ENCODE measurements at places on chromosomes 12 and 14.

DNA sequence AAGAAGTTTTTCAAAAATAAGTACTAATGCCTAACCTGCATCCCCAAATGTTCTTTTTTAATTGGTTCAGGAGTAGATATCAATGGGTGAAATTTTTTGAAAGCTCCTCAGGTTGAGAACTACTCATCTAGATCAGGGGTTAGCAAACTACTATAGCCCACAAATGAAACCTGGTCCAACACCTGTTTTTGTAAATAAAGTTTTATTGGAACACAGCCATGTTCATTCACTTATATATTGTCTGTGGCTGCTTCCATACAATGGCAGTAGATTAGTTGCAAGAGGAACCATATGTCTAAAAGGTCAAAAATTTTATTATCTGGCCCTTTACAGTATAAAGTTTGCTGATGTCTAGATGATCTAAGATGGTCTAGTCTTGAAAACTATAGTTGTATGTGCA, 13.8 kb downstream of the PUS7L start:
- no peak for DNase-seq

DNA sequence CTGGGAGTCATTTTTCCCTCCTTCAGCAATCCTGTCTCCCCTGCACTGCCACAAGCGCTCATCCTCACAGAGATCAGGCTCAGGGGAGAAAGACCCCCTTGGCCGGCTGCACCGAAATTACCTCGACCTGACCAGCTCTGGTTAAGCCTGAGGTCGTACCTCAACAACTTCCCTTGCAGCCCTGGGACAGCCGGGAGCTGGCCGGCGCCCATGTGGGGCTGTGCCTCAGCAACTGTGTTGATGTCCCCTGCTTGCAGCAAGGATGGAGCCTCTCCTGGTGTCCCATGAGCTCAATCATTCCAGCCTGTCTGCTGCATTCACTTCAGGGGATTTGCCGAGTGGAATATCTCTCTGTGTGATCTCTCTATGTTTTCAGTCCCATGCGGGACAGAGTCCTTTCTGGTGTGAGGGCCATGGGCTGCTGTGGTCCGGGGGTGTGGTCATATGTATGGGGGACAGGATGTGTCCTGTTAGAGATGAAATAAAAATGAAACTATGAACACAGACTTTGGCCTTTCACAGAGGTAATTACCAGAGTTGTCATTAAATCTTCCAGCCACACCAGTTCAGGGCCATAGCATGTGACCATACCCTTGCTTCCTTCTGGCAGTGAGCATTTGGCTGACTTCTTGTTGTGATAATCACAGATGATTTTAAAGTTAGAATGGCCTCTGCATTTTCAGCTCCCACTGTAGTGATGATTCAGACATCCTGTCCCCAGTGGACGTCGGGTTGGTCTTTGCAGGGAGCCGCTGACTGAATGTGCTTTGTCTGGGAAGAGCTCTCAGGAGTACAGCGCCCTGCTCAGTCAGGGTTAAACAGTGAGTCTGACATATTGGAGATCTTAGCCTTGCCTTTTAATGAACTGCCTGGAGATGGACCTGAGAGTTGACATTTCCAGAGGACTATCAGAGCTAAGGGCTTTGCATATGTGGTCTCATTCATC, 405.9 kb downstream of the AACS start:
- DNase-seq, result no peak

- peak; percentile 5 for DNase-seq
Measured at GRCh38 chr14:50542941-50543418, 10.6 kb upstream of the MAP4K5 start.

DNA sequence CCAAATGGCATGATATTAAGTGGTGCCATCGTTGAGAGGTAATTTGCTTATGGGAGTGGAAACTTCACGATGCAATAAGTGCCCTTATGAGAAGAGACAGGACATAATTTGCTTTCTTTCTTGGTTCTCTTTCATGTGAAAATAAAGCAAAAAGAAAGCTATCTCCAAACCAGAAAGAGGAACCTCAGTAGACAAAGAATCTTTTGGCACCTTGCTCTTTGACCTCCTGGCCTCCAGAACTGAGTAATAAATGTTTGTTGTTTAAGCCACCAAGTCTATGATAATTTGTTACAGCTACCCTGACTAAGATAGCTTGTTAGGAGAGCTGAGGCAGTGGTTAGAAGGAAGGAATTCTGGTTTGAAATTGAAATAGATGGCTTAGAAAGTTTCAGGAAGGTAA, 39.6 kb downstream of the CCER1 start:
- DNase-seq, result no peak

GRCh38 chr14:90355540-90356518, 24.1 kb upstream of the NRDE2 start:
- DNase-seq, result no peak

DNA sequence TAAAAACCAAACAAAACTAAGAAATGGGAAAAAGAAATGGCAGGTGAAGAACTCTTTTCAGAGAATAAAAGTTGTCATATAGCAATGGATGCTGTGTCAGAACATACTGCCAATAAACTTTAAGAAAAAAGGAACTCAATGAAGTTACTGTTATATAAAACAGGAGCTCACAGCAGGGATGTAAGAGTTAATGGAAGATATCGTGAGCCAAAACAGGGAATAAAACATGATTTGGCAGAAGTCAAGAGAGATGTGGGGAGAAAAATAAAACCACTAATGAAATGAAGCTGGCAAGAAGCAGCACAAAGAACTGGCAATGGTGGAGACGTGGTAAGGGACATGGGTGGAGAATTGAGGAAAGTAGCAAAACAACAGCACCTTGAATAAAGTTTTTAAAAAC, 61.0 kb downstream of the TAOK3 start:
- DNase-seq, result no peak

GRCh38 chr12:84757978-84758377, 154.6 kb downstream of the SLC6A15 start:
- no peak for DNase-seq

DNA sequence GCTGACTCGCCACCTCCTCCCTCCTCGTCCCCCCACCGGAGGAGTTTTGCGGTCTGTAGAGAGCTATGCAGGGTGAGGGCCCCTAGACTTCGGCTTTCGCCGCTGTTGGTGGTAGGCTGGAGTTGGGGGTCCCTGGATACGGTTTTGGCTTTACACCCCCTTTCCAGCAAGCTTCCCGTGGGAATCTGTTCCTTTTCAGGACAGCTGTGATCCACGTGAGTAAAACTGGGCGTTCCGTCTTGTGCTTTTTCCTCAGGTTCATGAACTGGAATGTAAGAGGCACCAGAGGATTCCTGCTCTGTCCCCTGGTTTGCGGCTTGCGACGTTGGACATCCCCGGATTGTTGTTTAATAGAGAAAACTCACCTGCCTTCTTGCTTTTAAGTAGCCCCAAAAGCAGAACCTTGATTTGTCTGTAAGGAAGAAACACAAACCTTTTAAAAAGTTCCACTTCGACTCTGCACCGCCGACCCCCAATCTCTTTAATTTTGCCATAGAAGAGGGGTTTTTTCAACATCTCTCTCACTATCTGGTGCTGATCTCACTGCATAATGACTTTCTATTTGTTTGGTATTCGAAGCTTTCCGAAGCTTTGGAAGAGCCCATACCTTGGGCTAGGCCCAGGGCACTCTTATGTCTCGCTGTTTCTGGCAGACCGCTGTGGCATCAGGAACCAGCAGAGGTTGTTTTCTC, 490 bp downstream of the PRORP start:
- DNase-seq, result peak; percentile 2

- no peak for DNase-seq
Measured at GRCh38 chr14:85125291-85125670, 404.7 kb upstream of the FLRT2 start.

DNA sequence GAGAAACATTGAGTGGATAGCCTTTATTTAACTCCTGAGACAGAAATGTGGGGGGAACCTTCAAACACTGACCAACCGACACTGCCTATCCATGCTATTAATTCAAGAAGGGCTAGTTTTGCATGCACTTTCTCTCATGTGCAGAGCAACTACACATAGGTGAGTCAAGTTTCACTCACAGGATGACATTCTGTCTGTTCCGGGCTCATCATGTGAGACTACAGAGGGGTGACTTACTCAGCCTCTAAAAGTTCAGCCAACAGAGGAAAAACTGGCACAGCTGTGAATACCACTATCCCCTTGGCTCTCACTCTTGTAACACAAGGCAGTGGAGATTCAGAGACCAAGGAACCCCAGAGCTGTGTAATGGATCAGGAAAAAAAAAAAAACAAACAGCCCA, 13.3 kb downstream of the BEST3 start:
- DNase-seq, result no peak

DNA sequence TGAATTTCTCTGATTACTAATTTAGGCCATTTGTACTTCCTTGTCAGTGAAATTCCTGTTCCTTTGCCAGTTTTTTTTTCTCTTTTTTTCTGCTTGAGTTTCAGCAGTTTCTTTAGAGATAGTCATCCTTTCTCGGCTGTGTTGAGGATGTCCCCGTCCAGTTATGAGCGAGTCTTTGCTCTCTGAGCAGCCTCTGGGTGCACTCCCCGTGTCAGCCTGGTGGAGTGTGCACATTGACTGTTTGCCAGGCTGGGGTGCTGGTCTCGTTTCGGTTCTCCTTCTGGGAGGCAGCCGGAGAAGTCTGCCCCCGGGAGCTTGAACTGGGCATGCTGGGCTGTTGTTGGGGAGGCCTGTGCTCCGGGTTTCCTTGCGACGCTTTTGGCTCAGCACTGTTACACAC, 3.0 kb downstream of the PACS2 start:
- no peak for DNase-seq

GRCh38 chr12:97556302-97556779, 93.7 kb downstream of the RMST start:
- no peak for DNase-seq

GRCh38 chr14:68235011-68235410, 415.4 kb downstream of the RAD51B start:
- no peak for DNase-seq

DNA sequence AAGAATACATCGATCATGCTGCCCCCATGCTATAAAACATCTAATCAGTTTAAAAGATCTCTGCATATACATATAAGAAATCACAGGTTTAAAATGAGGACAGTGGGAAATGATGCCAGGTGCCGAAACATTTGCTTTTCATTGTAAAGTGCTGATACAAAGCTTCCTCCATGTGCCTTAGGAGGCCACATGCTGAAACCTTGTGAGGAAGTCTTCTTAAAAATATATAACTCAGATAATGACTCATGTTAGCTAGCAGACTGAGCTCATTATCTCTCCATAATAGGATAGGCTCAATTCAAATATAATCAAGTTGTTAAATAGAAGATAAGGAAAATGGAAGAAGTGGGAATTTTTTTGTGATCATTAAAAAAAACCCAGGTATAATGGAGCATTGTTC, 65.9 kb downstream of the RFX4 start:
- no peak for DNase-seq

GRCh38 chr14:98962118-98962517, 309.9 kb downstream of the BCL11B start:
- DNase-seq, result no peak

DNA sequence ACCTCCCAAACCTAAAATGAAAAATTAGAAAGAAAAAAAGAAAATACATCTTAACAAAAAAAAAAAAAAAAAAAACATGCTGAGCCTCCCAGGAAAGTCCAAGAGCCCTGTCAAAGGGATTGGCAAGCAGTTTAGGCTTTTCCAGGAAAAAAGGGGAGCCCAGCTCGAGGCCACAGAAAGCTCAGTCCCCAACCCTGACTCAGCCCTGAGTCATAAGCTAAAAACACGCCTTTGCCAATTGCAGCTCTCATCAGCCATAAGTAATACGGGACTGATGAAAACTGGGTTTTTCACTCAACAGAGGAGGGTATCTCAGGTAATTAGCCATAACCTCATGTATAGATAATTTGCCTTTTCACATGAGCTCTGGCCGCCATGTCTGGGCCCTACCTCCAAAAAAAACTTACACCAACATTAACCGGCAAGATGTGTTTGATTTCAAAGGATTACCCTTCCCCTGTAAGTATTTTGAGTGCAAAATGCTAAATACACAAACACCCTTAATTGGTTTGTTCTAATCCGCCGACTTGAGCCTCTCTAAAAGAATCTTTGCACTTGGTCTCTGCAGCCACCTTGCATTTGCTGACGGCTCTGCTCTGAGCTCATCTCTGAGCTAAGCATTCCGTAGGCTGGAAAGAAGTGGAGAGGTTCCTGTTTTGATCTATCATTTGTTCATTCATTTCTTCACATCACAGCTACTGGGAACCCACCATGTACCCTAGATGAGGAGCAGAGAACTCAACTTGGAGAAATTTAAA, 319.2 kb downstream of the BCL11B start:
- no peak for DNase-seq

GRCh38 chr12:26741584-26742227, 91.3 kb downstream of the ITPR2 start:
- DNase-seq, result no peak

DNA sequence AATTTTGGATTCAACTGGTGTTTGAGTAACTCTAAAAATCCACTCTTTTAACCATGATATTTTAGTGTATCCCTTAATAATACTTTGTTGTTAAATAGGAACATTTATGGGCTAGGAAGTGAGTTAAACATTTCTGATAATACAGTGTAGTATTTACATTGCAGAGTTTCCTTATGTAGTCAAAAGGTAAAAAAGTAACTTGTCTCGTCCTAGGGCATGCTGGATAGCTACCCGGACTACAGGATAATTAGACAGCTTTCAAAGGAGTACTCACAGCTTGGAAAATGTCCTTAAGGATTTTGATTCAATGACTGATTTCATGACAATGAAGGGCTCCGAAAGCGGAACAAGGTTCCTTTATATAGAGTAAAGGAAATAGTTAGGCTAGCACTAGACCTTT, 14.5 kb upstream of the KITLG start:
- no peak for DNase-seq

GRCh38 chr12:121576851-121577391, 3.9 kb downstream of the KDM2B start:
- no peak for DNase-seq

- DNase-seq, result no peak
Measured at GRCh38 chr12:6235499-6235898, 35.3 kb downstream of the CD9 start.

DNA sequence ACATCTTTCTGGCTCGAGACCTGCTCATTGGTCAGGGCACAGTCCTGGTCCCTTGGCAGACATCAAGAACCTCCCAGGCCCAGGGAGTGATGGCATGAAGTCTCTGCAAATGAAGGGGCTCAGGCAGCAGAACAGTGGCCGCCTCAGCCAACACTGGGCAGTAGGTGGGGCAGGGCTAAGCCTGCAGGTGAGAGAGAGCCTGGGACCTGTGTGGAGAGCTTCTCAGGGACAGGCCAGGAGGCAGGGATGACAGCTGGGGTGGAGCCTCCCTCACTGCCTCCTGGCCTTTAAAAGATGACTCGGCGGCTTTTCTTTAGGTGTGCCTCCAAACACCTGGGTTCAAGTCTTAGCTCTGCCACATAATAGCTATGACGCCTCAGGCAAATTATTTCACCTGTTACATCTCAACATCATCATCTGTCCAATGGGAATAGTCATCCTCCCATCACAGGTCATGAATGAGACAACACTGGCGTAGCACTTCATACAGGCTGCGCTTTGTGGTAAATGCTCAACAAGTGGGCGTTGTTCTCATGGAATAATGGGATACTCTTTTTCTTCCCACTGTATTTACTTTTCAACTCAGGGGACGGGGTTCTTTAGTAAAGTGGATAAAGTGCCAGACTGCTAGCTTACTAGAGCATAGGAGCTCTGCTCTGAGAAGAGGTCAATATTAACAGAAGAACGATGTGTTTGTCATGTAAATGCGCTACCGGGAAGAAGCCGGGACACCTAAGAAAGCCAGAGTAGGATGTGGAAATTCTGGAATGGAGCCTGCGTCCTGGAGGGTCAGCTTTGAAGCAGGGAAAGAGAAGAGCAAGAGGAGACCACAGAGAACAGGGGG, 277.4 kb downstream of the FOXN3 start:
- no peak for DNase-seq

- no peak for DNase-seq
Measured at GRCh38 chr12:102437511-102437910, 42.9 kb downstream of the IGF1 start.

GRCh38 chr12:26810330-26810729, 22.7 kb downstream of the ITPR2 start:
- no peak for DNase-seq

All from T-helper 2 cell (primary cell).